Stimulated activated CD4-positive, alpha-beta T cell treated with anti-CD3 and anti-CD28 coated beads, Interleukin-15, amount 100 ng/mL, for 1 hour (primary cell): ENCODE measurements at places on chromosomes 6 and 20.

DNA sequence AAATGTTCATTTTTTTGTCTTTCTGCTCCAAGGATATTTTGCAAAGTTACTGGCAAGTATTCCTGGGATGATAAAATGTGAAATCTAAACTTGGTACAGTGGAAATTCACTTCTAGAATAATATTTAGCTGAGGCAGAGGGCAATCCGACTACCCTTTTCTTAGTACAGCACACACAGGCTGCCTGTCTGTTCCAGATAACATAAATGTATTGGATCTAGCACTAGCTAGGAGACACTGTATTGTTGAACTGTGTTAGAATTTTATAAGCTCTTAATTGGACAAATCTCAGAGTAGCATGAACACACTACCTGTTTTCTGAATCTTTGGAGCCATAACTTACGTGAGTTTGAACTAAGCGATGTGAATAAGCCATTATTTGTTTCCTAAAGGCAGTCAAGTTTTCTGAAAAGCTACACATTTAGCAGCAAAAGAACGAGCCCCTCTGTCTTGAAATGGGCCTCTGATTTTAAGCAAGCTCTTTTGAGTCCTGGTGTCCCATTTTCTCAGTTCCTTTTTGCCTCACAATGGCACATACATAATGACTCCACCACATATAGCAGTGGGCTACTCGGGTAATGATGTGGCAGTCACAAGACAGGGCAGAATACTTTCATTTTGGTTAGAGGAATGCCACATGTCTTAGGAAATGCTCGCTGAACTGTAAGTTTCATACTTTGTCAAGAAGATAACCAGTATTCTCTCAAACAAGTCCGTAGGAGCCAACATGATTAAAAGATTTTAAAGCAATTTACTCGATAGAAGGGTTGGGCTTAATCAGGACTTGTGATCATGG lies 116.5 kb upstream of the ESR1 start:
- DNase-seq, result no peak

DNA sequence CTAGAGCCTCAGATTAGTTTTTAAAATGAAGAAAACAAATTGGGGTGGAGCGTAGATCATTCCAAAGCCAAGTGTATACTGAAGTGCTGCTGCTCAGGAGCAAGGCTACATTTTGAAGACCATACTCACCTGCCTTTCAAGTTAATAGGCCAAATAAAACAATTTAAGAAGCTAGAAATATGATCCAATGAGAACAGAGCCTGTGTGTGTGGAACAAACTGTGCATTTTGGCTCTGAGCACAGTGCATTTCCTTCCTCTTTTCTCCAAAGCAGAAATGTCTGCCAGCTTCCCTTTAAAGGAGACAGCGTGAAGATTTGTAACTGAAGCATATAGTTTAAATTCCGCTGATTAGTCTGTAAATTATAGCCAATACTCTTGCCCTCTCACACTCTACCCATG lies 3.2 kb upstream of the IFNGR1 start:
- no peak for DNase-seq

DNA sequence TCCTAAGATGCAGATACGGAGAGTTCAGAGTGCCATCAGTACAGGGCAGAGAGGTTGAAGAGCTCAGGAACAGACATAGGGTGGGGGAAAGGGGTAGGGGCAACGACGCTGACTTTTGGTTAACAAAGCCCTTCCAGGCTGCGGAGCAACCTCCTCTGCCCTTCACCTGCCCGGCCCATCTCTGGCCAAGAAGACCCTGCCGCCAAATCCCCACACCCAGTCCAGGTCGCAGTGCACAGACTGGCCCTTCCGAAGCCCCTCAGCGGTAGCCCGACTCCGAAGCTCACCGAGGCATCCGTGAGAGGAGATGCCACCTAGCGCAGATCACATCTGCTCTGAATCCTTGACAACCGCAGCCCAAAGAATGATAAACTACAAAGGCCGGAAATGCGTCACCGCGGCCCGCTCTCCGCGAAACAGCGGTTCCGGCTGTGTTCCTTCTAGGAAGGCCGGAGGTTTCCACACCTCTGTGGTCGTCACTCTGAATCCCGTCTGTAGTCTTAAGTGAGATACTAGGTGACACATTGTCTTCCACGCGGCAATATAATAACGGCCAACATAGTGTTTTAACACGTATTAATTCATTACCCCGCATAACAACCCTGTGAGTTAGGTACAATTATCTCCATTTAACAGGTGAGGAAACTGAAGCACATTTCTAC lies at the start of gene ZSCAN23:
ZSCAN23 (minus strand) TSS at position 380 of the 662 bp plus-strand sequence. CDS start 7,225 bp downstream, outside the sequence.
- DNase-seq, result peak; percentile 66

GRCh38 chr6:45488889-45489288 lies 111.2 kb upstream of the SUPT3H start:
- no peak for DNase-seq

- no peak for DNase-seq
Observed at GRCh38 chr6:56399250-56399671, 151.9 kb upstream of the COL21A1 start.

DNA sequence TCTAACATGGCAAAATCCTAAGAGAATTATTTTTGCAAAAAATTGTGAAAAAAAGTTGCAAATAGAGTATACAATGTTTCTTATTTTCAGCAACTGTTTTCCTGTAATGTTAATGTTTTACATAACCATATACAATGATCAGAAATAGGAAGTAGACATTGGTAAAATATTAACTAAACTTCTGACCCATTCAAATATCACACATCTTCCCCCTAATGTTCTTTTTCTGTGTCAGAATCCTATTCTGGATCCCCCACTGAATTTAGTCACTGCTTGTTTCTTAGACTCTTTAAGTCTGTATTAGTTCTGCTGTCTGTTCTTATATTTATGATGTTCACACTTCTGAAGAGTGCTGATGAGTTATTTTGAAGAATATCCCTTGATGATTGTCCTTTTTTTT lies 62.0 kb downstream of the HFE start:
- DNase-seq, result no peak

- DNase-seq, result no peak
Observed at GRCh38 chr6:93896081-93896480, 476.7 kb upstream of the EPHA7 start.

GRCh38 chr6:81984599-81984998 lies 232.1 kb upstream of the TENT5A start:
- DNase-seq, result no peak

DNA sequence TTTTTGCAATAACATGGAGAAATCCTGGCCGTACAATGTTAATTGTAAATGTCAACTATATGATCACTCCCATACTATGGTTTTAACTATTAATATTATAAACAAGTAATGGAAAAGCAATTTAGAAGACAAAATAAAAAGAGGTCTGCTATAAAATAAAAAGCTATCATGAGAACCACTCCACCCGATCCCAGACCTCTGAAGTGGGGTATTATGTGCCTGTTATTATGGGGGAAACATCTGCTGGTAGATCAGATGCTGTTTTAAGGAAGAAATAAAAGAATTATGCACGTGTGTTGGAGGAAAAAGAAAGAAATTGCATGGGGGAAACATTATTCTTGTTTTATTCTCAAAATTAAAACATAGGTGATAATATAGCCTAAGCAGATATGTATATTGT lies 615.7 kb upstream of the ARID1B start:
- DNase-seq, result no peak

- no peak for DNase-seq
Observed at GRCh38 chr6:5729080-5729434, 277.7 kb downstream of the NRN1 start.

GRCh38 chr6:109053336-109053735 lies 41.3 kb downstream of the SESN1 start:
- no peak for DNase-seq

GRCh38 chr6:125519367-125519766 lies 217.6 kb upstream of the HDDC2 start:
- no peak for DNase-seq

DNA sequence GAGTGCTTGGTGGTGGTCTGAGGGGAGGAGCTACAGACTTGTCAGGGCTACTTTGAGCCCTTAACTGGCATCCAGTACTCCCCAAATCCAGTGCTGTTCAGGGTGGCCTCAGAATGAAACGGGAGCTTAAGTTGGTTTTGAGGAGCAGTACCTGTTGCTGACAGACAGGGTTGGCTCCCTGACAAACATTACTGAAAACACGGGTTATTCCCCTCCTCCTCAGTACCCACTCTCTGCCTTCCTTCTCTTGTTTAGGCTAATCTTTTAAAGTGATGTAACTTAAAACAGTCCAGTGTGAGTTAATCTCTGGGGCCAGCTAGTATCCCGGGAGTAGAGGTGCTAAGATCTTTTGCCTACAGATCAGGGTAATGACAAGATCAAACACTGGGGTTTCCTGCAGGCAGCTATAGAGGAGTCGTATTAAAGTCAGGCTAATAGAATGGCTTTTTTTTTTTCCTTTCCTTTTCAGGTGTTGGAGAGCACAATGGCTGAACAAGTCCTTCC lies 3.7 kb downstream of the TNFAIP3 start:
- DNase-seq, result no peak

DNA sequence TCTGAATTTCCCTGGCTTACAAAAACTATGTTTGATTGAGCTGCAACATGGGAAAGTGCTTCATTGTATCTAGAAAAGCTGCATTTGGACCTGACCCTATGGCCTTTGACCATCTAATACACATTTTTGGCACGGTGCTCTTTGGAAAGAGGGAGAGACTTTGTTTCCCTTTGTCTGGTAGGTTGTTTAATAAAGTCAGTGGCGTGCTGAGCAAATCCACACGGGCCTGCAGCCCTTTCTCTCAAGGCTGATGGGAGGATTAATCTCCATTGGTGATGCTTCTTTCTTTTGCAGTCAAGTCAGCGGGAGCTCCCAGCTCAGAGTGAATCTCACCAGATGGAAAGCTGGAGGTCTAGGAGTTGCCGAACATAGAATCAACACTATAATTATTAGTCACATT lies 314.7 kb upstream of the CNR1 start:
- DNase-seq, result no peak

DNA sequence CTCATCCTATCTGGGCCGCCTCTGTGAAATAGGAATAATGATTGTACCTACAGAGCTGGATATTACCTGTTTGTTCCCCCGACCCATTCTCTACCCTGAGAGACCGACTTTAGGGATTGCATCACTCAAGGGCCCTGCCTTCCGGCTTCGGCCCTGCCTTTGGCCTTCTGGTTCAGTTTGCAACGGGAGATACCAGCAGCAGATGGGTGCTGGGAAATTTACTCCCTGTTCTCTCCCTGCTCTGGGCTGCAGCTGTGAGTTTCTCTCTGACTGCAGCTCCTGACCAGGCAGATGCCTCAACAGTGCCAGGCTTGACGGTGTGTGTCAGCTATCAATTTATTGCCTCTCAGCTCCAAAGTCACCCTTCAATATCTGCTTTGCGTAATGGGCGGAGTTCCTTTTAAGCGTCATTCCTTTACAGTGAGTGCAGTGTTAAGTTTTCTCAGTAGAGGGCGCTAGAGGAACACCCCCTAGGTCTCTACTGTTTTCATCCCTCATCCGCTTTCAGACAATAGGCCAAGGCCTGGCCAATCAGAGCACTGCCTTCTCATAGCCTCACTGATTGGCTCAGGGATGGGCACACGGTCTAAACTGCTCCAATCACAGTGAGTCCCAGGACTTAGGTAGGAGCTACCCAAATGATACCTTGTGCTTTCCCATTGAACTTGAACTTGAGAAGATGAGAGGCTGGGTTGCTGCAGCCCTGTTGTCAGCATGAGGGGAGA lies 30.0 kb downstream of the KCNG1 start:
- no peak for DNase-seq

GRCh38 chr6:42194056-42194455 lies 700 bp downstream of the GUCA1B start:
- DNase-seq, result no peak

- DNase-seq, result no peak
Observed at GRCh38 chr6:106182455-106182854, 96.3 kb downstream of the PRDM1 start.

GRCh38 chr6:36121787-36122494 lies 8.4 kb upstream of the MAPK13 start:
- no peak for DNase-seq

DNA sequence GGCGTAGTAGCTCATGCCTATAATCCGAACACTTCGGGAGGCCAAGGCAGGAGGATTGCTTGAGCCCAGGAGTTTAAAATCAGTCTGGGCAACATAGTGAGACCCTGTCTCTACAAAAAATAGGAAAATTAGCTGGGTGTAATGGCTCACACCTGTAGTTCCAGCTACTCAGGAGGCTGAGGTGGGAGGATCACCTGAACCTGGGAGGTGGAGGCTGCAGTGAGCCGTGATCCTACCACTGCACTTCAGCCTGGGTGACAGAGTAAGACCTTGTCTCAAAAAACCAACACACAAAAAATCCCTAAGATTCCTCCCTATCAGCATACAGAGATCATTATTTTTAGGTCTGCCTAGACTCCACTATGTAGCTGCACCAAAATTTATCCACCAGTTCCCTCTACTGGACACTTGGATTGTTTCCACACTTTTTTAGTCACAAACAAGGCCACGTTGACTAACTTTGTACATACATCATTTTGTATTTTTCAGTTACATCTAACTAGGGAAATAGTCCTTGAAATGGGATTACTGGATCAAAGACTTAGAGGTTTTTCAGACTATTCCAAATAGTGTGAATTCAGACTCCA lies 3.6 kb upstream of the PHF1 start:
- no peak for DNase-seq

GRCh38 chr6:12477616-12478015 lies 187.5 kb downstream of the EDN1 start:
- DNase-seq, result no peak

DNA sequence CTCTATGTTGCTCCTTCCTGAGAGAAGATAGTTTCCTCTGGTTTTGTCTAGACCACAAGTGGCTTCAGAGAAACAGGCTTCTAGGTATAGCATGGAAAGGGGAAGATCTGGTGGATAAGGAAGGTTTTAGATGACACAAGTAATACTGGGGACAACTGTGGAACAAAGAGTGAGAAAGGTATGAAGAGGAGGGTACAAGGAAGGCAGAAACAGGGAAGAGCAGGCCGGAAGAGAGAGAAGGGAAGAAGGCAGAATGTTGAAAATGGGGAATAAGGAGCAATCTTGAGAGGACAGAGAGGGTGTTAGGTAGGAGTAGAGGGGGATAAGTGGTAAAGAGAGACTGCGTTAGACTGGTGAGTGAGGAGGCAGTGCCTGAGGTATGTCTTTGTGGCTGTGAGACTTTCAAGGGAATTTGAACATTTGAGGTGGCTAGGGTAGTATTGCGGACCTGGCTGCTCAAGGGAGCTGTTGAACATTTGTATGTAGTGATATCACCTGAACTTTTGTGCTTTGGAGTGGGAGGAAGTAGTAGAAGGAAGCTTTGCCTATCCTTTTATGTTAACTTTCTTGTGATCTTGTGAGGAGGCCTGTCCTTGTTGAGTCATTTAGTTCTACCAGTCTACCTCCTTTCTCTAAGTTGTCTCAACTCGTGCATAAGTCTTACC lies 69.5 kb downstream of the FOXO3 start:
- no peak for DNase-seq

GRCh38 chr20:4283016-4283415 lies 267.7 kb upstream of the RNF24 start:
- no peak for DNase-seq

DNA sequence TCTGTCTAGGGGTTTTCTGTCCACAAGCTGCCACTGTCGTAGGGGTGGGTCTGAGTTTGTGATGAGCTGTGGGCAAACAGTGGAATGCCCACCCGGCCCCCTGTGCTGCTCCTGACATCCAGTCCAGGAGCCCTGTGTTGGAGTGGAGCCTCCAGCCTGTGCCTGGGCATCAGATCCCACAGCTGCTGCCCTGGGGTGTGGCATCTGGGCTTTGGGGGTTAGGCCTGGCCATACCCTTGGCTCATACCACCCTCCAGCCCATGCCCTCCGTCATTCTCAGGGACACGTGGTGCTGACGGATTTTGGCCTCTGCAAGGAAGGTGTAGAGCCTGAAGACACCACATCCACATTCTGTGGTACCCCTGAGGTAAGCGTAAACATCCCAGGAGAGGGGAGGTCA lies 12.9 kb downstream of the SGK2 start:
- no peak for DNase-seq

- no peak for DNase-seq
Observed at GRCh38 chr6:82361631-82362030, 2.0 kb upstream of the TPBG start.
